Small intestine (tissue), 16 donors: ENCODE measurements at places on chromosomes 11 and 22. TPM values are rescaled to one million over a fixed set of nuclear protein-coding genes. Genes with fewer than 3 reads are reported as not detected.

The LINC01488 gene
- not detected for polyA plus RNA-seq

The CHST1 gene
- 0.27 TPM for polyA plus RNA-seq

The MYBPC3 gene
- polyA plus RNA-seq = 0.04 TPM

The MPZL2 gene
- polyA plus RNA-seq = 3.1 TPM

The ATG13 gene
- polyA plus RNA-seq = 35.7 TPM

The OR52A5 gene
- not detected for polyA plus RNA-seq

The CCDC157 gene
- 2.2 TPM for polyA plus RNA-seq

The CNGA4 gene
- polyA plus RNA-seq = 0.09 TPM

The MRGPRX4 gene
- polyA plus RNA-seq = not detected

The TNNT3 gene
- 17.7 TPM for polyA plus RNA-seq

The RAB3IL1 gene
- polyA plus RNA-seq = 4.9 TPM

The HEPN1 gene
- polyA plus RNA-seq = not detected

The KCNJ1 gene
- polyA plus RNA-seq = not detected

The TP53I11 gene
- polyA plus RNA-seq = 11.2 TPM

The MS4A1 gene
- 0.86 TPM for polyA plus RNA-seq

The MAP6 gene
- 2.9 TPM for polyA plus RNA-seq

The ELMOD1 gene
- not detected for polyA plus RNA-seq

The PRR5 gene
- polyA plus RNA-seq = 80.5 TPM

The FAM168A gene
- polyA plus RNA-seq = 5.6 TPM

The SERPING1 gene
- polyA plus RNA-seq = 23.0 TPM

The DEFB131B gene
- polyA plus RNA-seq = not detected

The EXPH5 gene
- polyA plus RNA-seq = 0.27 TPM

The HSPB2 gene
- not detected for polyA plus RNA-seq

The OOSP4A gene
- polyA plus RNA-seq = not detected
